ENCODE measurements at places on chromosomes 12 and 14.

DNA sequence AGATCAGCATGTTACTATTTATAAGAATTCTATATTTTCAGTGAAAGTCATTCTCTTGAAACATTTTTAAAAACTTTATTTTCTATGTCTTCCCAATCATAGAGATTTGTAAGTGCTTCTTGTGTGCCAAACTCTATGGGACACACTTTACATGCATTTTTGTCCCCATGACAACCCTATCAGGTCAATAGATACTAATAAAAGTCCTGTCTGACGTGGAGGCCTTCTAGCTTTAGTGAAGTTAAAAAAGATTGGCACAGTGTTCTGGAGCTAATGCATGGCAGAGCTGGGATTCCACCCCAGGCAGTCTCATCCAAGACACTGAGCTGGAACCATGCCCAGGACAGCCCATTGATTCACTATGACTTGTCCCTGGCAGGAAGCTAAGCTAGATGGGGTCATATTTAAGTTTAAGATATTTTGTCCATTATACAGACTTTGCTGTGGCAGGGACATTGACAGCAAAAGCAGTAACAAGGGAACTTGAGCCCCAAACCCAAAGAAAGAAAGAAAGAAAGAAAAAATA, 28.1 kb downstream of the TTC6 start:
- no peak for DNase-seq

- no peak for DNase-seq
These were observed 1.9 kb upstream of the RFX4 start for GRCh38 chr12:106580671-106581508.

- DNase-seq = no peak
These were observed 40.3 kb upstream of the PCED1B start for GRCh38 chr12:47039079-47039478.

DNA sequence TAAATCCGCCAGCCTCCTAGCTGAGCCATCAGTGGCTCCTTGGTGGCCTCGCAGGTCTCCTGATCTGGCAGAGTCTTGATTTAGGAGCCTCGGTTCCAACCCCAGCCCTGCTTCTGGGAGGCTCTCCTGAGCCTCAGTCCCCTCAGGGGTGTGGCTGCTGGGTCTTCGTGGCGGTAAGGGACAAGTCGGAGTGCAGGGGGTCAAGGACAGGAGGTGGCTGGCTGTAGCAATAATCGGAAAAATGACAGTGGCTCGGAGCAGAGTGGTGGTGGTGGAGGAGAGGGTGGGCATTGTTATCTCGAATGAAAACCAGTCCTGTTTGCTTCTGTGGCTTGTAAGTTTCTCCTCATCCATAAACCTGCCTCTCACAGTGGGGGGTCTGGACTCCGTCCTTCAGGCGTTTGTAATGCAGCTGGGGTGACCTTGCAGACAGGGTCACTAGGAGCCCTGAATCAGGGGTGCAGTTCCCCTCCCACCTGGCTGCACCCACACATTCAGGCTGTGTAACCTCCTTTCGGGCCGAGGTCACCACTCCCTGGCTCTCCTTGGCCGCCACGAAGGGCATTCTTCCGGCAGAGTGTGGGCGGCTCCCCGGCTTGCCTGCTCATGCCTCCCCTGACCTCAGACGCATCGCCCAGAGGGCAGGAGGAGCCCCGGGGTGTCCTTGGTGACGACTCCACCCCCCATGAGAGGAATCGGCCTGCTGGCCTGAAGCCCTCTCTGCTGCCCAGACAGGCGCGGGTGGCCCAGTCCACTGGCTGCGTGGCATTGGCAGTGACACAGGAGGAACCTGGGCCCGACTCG, 8.1 kb downstream of the BCL7A start:
- DNase-seq = no peak

DNA sequence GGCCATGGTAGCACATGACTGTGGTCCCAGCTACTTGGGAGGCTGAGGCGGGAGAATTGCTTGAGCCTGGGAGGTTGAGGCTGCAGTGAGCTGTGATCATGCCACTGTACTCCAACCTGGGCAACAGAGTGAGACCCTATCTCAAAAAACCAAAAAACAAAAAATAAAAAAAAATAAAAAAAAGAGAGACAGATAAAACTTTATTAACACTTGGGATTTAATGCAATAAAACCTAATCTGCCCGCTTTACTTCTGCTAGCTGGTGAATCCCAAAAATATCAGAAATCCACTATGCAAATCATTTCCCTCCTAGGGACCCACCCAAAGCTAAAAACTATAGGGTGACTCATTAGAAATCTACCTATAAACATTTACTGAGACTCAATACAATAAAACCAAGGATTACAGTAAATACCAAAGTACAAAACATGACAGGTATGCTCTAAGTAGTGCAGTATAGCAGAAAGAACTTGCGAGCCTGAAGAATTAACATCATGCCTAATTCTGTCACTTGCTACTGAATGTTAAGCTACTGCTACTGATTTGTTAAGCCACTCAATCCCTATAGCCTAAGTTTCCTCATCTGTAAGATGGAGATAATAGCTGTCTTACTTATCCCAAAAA, 50.1 kb upstream of the STAC3 start:
- no peak for DNase-seq

GRCh38 chr12:114404083-114404925, 1.6 kb downstream of the TBX5 start:
- DNase-seq = no peak

DNA sequence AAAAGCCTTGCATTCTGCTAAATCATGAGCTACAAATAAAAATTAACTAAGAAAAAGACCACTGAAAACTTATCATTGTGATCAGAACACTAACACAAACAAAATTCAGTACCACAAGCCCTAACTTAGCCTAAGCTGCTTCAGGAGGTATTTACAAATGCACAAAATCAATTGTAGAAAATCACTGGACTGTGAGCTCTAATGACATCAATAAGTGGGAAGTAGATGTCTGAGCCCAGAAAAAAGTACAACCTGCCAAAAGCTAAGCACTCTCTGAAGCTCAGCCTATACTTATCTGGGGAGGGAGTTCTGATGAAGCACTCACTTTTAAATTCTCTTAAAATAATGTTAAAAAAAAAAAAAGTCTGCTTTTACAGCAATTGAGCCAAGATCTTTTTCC, 92.9 kb downstream of the SLCO1B1 start:
- DNase-seq = no peak

GRCh38 chr14:70947739-70948138, 40.5 kb downstream of the PCNX1 start:
- no peak for DNase-seq

- no peak for DNase-seq
These were observed 6.0 kb downstream of the RAD9B start for GRCh38 chr12:110508071-110508586.

- no peak for DNase-seq
These were observed 12.0 kb upstream of the SERPINA3 start for GRCh38 chr14:94600148-94600545.

DNA sequence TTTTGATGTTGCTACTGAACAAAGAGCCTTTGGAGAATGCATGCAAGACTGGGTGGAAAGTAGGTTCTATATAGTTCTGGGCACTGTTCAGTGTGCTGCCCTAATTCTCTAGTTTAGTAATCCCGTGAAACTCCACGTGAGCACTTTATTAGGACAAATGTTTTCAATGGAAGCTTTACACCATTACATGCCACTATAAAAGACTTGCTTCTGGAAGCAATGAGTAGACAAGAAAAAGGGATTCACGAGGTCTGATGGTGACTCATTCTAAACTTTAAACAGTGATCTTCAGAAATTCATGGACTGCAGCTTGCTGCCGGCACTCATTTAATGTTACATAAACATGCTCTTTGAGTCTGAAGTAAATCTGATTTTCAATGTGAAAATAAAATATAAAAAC, 22.3 kb downstream of the ATG14 start:
- no peak for DNase-seq

GRCh38 chr12:13103391-13104033, at the start of gene GSG1:
GSG1 (minus strand) TSS chr12:13103667; CDS start chr12:13103512, 155 bp downstream.
- no peak for DNase-seq
